ENCODE measurements at places on chromosomes 13 and 19. TPM values are rescaled to one million over a fixed set of nuclear protein-coding genes. Genes with fewer than 3 reads are reported as not detected.

- DNase-seq, result no peak
Observed at GRCh38 chr13:25112695-25113255, 16.8 kb downstream of the PABPC3 start.

DNA sequence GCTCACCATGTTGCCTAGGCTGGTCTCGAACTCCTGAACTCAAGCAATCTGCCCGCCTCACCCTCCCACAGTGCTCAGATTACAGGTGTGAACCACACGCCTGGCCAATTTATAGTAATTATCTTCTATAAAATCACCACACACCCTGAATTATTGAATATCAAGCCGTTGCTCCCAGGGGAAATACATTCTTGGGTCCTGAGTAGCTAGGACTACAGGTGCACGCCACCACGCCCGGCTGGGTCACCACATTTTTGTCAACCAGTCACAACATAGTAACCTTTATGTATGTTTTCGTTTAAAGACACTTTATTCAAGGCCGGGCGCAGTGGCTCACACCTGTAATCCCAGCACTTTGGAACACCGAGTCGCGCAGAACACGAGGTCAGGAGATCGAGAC lies 8.3 kb downstream of the CBLC start:
- no peak for DNase-seq

GRCh38 chr19:8423817-8424223 lies 10.7 kb downstream of the MARCHF2 start:
- DNase-seq, result no peak

Gene C1QTNF9B
- not detected for total RNA-seq
